ENCODE measurements at places on chromosomes 7 and 10. TPM values are rescaled to one million over a fixed set of nuclear protein-coding genes. Genes with fewer than 3 reads are reported as not detected.

DNA sequence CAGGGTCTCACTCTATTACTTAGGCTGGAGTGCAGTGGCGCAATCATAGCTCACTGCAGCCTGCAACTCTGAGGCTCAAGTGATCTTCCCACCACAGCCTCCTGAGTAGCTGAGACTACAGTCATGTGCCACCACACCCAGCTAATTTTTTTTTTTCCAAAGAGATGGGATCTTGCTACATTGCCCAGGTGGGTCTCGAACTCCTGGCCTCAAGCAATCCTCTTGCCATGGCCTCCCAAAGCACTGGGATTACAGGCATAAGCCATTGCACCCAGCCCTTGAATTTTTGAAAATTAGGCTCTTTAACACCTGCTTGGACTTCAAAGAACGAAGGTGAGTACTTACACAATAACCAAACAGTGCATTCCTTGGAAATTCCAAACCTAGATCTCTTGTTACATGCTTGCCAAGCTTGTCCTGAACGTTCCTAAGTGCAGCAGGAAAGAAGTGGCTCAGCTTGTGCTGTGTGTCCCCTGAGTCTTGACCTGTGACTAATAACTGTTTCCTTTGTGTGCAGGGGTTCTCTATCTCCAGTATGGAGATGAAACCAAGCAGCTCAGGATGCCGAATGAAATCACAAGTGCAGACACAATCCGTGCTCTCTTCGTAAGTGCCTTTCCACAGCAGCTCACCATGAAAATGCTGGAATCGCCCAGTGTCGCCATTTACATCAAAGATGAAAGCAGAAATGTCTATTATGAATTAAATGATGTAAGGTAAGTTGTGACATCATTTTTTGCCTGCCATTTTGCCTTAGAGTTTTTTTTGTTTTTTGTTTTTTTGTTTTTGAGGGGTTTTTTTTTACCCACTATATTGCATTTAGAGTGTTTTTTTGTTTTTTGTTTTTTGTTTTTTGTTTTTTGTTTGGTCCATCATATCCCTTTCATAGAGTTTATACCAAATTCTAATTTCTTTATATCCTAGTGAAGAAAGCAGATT, 223.8 kb downstream of the KIAA1217 start:
- no peak for ATAC-seq

DNA sequence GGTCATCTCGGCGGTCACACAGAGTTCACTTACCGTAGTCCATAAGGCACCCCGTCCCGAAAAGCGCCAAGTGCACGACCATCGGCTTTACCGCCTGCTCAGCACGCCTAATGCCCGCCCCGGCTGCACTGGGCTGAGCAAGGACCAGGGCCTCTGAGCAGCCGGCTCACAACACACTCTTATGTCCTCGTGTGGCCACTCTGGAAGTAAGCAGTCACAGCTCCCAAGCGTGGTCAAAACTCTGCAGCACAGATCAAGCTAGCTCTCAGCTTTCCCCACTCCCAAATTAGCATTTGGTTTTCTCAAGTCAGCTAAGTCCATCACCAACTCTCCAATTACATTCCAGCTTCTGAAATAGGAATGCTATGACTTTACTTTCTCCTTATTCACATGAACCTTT, 57.7 kb downstream of the MAD1L1 start:
- peak; percentile 32 for ATAC-seq

DNA sequence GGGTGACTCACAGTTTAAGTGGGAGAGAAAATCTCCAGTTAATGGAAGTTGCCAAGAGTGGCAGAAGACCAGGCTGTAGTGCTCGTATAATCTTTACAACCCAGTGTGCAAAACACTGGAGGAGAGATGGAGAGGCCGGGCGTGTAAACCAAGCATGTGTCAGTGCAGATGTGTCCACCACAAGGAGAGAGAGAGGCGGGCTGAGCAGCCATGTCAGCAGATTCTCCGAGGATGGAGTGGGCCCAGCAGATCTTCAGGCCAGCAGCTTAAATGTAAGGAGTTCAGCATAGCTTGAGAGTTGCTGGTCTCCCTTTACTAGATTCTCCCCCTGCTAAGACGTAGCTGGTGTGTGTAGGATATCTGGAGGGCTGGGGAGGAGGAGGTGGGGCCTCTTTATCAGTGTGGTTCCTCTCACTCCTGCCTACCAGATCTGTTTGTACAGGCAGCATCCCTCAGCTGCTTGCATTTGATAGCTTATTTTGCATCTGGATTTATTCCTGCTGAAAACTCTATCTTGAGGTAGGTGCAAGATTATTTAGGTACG, 13.7 kb downstream of the BPGM start:
- no peak for ATAC-seq

DNA sequence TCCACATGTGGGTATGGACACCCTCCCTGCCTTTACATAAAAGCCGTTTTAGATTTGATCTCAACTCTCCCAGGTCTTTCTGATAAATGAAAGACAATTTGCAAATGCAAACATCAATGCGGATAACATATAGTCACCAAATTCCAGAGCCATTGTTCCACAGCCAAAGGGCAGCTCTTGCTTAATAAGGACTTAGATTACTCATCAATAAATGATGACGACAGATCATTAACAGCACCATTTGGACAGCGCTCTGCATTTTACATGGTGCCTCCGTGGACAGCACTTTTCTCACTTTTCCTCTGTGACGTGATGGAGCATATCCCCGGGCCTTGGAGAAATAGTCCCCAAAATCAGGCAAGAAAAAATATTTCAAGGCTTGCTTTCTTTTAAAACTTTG, 370.3 kb upstream of the CELF2 start:
- no peak for ATAC-seq

GRCh38 chr7:87878208-87878735, 2.0 kb downstream of the DBF4 start:
- no peak for ATAC-seq

DNA sequence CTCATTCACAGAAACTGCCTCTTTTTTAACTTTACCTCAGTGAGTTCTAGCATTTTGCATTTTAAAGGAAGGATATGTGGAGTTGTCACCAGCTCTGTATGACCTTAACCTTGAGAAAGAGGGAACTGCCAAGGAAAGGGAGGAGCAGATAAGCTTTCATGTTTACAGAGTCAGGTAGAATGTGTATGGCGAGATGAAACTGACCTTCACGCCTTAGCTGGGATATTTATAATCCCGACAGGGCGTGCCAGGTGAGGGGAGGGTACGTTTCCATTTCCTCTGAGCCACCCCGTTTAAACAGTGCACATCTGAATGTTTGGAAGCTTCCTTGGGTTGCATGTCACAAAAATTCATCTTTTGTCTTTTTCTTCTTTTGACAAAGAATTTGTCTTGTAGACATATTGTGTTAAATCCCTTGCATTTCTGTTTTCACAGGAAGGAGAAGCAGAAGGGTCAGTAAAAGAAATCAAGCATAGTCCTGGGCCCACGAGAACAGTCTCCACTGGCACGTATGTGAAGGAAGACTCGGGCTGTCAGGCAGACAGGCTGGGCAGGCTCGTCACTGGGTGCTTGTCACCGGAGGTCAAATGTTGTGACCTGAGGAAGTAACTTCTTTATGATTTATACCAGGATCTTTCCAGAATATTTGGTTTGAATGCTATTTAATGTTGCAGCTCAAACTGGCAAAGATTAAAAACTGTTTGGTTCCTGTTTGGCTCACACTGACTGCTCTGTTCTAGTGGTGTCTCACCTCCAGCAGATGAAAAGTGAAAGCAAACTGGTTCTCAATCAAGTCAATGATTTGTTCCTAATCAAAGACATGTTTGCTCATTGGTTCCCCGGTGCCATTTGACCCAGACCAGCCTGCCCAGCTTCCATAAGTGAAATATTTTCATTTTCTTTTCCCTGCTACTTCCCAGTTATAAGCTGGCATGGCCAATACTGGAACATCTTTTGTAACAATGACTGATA, 16.2 kb downstream of the OPTN start:
- ATAC-seq, result no peak

GRCh38 chr10:35700487-35700882, 58.4 kb upstream of the FZD8 start:
- no peak for ATAC-seq

DNA sequence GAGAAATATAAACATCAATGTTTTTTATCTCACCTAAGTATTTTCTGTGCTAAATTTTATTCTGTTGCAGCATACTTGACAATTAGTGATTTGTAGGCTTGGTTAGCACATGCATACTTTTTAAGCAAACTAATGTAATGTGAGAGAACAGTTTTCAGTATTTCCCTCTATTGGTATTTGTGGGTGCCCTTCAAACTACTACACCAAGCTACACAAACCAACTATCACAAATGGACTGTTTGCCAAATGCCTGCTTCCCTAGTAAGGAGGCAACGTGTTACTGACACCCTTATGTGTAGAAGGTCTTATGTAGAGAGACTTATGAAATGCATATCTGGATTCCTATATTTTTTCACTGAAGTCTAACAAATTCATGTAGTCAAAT, 98.4 kb upstream of the FZD1 start:
- no peak for ATAC-seq

GRCh38 chr10:116134322-116134721, 138.7 kb downstream of the GFRA1 start:
- no peak for ATAC-seq

DNA sequence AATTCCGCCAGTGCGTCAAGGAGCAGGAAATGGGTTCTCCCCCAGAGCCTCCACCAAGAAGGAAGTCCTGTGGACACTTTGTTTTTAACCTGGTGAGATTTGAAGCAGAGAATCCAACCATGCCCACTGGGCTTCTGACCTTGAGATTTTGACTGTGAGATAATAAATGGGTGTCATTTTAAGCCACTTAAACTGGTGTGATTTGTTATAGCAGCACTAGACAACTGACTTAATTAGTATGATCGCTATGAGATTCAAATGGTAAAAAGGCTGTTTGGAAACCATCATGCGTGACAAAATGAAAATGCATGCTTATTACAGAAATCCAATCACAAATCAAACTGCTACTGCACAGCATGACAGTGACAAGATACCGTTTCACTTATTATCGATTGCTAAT, 98.0 kb downstream of the ADAM12 start:
- ATAC-seq, result no peak

GRCh38 chr10:103481974-103482531, 3.0 kb upstream of the CALHM3 start:
- peak; percentile 48 for ATAC-seq

DNA sequence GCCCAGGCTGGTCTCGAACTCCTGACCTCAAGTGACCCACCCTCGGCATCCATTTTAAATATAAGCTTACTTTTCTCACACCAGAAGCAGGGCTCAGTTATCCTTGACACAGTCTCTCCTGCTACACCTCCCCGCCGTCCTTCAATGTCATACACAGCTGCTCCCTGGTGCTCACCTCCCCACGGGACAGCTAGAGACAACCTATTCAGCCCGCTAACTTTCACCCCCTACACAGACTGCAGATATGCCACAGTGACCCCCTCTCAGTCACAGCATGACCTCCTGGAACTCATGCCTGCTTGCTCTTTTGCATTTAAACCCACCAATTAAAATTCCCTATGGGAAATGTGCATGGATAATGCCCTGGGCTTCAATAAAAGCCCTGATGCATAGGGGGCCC, 44.2 kb upstream of the KCNMA1 start:
- no peak for ATAC-seq

GRCh38 chr7:116101704-116102103, 71.1 kb upstream of the TFEC start:
- no peak for ATAC-seq

DNA sequence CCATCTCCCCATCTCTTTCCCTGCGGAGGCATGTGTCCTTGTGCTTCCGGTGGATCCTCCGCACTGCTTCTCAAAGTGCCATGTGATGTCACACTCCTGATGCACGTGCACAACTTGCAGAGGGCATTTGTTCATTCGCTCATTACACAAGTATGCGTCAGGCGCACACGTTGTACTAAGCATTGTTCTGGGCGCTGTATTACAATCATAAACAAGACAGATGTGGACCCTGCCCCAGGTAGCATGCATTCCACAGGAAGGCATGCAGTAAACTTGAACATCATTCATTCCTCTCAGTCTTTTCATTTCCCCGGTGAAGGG, 9.0 kb upstream of the RAMP3 start:
- ATAC-seq, result no peak

GRCh38 chr7:3042861-3043489, 692 bp downstream of the CARD11 start:
- ATAC-seq, result no peak

- ATAC-seq, result no peak
These were observed 87.1 kb upstream of the CDC14C start for GRCh38 chr7:48837266-48837665.

DNA sequence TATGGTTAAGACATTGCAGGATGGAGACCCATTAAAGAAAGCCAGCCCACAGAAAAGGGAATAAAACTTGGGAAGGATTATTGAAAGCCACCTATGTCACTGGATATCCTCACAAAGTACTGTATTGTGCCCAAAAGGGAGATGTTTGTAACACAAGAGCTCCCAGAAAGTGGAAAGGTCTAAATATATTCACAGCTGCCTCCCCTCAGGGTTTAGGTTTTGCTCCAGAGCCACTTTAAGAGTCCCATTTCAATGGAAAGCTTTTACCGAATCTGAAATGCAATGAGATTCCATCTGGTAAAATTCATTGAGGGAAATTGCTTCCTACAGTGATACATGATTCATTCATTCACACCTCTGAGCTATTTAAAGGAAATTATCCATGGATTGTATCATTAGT, 176.4 kb downstream of the XPNPEP1 start:
- no peak for ATAC-seq

- no peak for ATAC-seq
These were observed 220 bp upstream of the ZKSCAN5 start for GRCh38 chr7:99504281-99504602.

- ATAC-seq, result no peak
These were observed 143.0 kb upstream of the NRBF2 start for GRCh38 chr10:62990126-62990525.

- ATAC-seq, result no peak
These were observed 19.4 kb upstream of the SH2D4B start for GRCh38 chr10:80518143-80518806.

DNA sequence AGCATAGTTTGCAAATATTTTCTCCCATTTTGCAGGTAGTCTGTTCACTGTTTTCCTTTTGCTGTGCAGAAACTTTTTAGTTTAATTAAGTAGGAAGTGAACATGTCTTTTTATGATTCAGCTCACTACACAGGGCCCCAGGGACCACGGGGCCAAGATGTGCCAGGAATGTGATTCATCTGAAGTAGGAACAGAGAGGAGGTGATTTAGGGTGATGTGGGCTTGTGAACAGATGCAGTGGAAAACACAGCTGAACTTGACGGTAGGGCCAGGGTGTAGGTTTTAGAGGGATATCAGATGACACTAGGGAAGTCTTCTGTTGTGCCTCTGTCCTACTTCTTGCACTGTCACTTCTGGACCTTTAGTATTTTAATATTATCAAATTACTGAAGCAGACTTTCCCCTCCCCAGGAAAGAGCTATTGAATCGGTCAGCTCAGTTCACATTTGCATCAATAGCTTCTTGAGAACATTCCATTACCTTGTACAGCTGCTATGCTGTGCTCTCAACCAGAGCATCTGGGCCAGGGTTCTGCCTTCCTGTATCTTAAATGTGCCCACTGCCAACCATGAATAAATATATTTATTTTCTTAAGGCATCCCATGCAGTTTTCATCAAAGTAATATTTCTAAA, 96.9 kb downstream of the OSBPL3 start:
- peak; percentile 71 for ATAC-seq

GRCh38 chr10:29806350-29806788, 171.6 kb upstream of the SVIL start:
- ATAC-seq, result no peak

Gene TAS2R5
- 4.7 TPM for total RNA-seq

Gene SOSTDC1
- 0.87 TPM for total RNA-seq

Gene RASSF4
- total RNA-seq, result 35.9 TPM

Gene VWDE
- not detected for total RNA-seq

Gene LBX1
- not detected for total RNA-seq

Gene RAMP3
- total RNA-seq, result 31.9 TPM

Gene ENTPD1
- total RNA-seq, result 69.7 TPM

Gene TFR2
- not detected for total RNA-seq

Gene EN2
- total RNA-seq, result not detected

Gene TRPV6
- not detected for total RNA-seq
